Mesothelial cell of epicardium (in vitro differentiated cells): ENCODE measurements at places on chromosomes 1 and 21.
A peak's percentile ranks its signal among the peaks of the same experiment; 100 is the strongest.

GRCh38 chr1:18161690-18162089 is 54.1 kb downstream of the IGSF21 start:
- H3K36me3 ChIP-seq = no peaks in the 10 kb centered on the region
- H3K27me3 ChIP-seq = peaks cover 15% of the 10 kb centered on the region
- H3K27ac ChIP-seq = peak overlapping the region; percentile 41
- peaks cover 9% of the 10 kb centered on the region for H3K4me1 ChIP-seq
- DNase-seq = no peak

- no peak for DNase-seq
- H3K4me1 ChIP-seq = peaks cover 23% of the 10 kb centered on the region
- no peaks in the 10 kb centered on the region for H3K36me3 ChIP-seq
- H3K27me3 ChIP-seq = no peaks in the 10 kb centered on the region
- H3K4me3 ChIP-seq = no peak overlapping the region
- no peak overlapping the region for H3K27ac ChIP-seq
Measured at GRCh38 chr1:150022357-150022756, 11.8 kb upstream of the OTUD7B start.

GRCh38 chr21:34845521-34846451 is 177.0 kb downstream of the CLIC6 start:
- peaks cover 40% of the 10 kb centered on the region for H3K4me1 ChIP-seq
- DNase-seq = no peak
- peaks cover 3% of the 10 kb centered on the region for H3K36me3 ChIP-seq
- H3K27ac ChIP-seq = peak overlapping the region; percentile 92
- H3K4me3 ChIP-seq = peak overlapping the region; percentile 30

DNA sequence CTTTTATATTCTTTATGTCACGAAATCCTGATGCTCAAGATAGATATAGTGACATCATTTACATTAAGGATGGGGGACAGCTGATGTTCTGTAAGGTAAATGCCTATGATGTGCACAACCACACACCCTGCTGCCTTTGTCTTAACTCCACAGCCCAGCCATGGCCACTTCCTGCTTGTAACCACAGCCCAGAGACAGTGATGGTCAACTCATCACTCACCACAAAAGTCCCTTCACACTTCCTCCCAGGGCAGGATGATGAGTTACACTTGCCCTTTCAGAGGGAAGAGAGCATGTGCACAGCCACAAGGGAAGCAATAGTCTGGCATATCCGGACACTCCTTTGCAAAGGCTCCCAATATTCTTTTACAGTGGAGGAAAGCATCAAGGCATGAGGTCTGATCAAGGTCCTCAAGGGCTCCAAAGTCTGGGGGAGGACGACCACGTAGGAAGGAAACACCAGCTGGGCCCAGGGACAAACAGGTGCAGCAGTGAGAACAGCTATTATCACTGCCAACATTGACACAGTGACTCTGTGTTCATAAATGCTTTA is 53.8 kb downstream of the PLPP3 start:
- no peak overlapping the region for H3K4me3 ChIP-seq
- no peak for DNase-seq
- H3K27ac ChIP-seq = no peak overlapping the region
- peaks cover 55% of the 10 kb centered on the region for H3K4me1 ChIP-seq

DNA sequence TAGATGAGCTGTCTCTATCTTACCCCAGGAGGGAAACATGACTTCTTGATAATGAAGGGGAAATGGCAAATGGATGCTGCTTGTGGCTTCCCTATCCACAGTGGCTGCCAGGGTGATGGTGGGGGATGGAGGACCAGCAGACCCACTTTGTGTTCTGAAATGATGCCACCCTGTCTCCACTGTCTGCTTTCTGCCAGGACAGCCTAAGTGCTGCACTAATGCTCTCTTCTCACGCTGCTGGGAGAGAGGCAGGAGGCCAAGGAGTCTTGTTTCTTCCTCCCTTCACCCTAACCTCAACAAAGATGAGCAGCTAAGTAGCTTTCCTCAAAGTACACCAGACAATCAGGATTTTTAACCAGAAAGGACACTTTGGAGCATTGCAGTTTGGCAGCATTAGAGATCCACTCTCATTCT is 36.6 kb downstream of the XCL1 start:
- H3K36me3 ChIP-seq = no peaks in the 10 kb centered on the region
- DNase-seq = no peak
- H3K4me1 ChIP-seq = peaks cover 24% of the 10 kb centered on the region
- H3K27ac ChIP-seq = no peak overlapping the region
- H3K4me3 ChIP-seq = no peak overlapping the region
- H3K27me3 ChIP-seq = no peaks in the 10 kb centered on the region
